ENCODE measurements at places on chromosomes 3 and 15.

- no peak for DNase-seq
Observed at GRCh38 chr3:131797776-131798175, 237.0 kb downstream of the CPNE4 start.

GRCh38 chr3:101902041-101902440, 52.7 kb downstream of the NFKBIZ start:
- no peak for DNase-seq

DNA sequence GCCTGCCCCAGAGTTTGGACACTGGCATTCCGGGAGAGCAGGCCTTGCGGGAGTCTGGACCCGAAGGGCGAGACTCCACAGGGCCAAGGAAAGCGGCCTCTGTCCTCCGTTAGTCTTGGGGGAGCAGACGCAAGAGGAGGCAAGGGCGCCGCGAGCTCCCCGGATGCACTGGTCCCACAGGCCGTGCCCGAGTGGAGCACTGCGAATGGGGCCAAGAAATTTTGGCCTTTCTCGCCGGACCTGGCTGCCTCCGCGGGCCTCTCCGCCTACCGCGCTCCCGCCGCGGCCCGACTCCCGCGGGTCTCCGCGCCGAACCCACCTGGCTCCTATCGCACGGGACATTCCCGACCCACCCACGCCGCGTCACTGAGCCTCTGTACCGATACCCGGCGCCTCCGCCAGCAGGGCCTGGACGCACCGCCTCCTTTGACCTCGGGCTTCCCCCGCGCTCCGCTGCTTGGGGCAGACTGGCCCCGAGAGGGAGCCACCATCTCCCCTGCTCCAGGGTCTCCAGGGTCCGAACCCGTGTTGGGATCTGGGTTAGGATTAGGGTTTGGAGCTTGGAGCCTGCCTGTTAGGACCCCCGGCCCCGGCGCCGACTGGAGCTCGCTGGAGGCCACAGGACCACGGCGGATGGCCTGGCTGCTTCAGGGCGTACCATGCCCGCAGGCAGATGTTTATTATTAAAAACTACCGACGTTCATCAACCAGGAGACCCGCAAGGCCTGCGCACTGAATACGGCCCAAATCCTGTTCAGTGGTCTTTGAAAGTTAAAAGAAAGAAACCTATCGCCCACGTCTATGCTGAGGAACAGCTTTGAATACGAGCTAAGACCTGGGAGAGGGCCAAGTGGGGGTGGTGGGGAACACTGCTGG, 11.7 kb downstream of the SHOX2 start:
- DNase-seq: no peak

- DNase-seq: no peak
Observed at GRCh38 chr15:66830358-66830757, 128.3 kb downstream of the SMAD6 start.

DNA sequence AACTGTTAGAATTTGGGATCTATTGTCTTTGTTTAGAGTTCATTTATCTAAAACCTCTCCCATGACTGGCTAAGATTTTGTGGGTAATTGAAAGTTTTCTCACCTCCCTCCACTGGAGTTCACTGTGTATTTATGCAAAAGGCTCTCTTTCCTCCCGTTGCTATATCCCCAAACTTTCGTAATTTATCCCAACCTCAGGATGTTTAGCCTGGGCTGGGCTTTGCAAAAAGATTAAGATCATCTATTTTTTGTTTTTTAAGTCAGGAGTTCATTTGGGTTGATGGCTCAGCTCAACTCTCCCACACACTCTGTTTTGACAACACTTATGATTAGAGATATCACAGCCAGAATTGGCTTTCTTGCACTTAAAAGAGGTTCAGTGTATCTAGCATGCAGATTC, 27.0 kb downstream of the SUCNR1 start:
- no peak for DNase-seq

- no peak for DNase-seq
Observed at GRCh38 chr3:65706301-65706700, 332.4 kb downstream of the MAGI1 start.

- no peak for DNase-seq
Observed at GRCh38 chr3:37909067-37909911, 47.6 kb downstream of the CTDSPL start.

GRCh38 chr3:94522488-94522887, 459.6 kb downstream of the NSUN3 start:
- no peak for DNase-seq

- DNase-seq: no peak
Observed at GRCh38 chr15:44441095-44441501, 13.7 kb downstream of the CTDSPL2 start.

- peak; percentile 47 for DNase-seq
Observed at GRCh38 chr15:64430000-64430735, 30.2 kb upstream of the ZNF609 start.

All from NK-92 treated with Interleukin-12 subunit alpha and Interleukin-12 subunit beta, amount 100 ng/mL, for 24 hours (cell line).